ENCODE measurements at places on chromosomes 11 and 22.
A peak's percentile ranks its signal among the peaks of the same experiment; 100 is the strongest.

DNA sequence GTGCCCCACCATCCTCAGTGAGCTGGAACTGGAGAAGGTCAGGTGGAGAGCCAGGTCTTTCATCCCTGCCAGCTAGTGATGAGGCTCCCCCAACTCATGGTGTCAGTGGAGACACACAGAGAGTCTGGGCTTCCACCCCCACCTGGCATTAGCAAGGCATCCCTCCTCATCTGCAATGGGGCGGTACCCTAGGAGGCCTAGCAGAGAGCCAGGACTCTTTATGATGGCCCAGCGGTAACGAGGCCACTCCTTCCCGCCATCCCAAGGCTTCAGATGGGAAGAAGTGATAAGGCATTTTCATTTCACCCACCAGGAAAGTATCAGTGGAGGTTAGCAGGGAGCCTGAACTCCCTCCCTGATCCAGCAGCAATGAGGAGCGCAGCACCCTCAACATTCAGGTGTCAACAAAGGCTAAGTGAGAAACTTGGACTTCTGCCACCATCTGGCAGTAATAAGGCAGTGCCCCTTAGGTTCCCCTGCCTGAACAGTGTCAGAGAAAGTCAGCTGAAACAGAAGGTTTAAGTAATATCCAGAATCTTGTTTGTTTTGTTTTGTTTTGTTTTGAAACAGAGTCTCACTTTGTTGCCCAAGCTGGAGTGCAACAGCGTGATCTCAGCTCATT, 40.5 kb upstream of the FBLN1 start:
- no peak for DNase-seq

- no peak for DNase-seq
Measured at GRCh38 chr22:21042978-21043859, 2.5 kb upstream of the LRRC74B start.

- peak; percentile 6 for DNase-seq
Measured at GRCh38 chr11:124394408-124394807, 4.4 kb downstream of the OR8B3 start.

- peak; percentile 30 for DNase-seq
Measured at GRCh38 chr22:32354360-32355351, 3.0 kb upstream of the RFPL3 start.
